ENCODE measurements at places on chromosomes 7 and 10.

DNA sequence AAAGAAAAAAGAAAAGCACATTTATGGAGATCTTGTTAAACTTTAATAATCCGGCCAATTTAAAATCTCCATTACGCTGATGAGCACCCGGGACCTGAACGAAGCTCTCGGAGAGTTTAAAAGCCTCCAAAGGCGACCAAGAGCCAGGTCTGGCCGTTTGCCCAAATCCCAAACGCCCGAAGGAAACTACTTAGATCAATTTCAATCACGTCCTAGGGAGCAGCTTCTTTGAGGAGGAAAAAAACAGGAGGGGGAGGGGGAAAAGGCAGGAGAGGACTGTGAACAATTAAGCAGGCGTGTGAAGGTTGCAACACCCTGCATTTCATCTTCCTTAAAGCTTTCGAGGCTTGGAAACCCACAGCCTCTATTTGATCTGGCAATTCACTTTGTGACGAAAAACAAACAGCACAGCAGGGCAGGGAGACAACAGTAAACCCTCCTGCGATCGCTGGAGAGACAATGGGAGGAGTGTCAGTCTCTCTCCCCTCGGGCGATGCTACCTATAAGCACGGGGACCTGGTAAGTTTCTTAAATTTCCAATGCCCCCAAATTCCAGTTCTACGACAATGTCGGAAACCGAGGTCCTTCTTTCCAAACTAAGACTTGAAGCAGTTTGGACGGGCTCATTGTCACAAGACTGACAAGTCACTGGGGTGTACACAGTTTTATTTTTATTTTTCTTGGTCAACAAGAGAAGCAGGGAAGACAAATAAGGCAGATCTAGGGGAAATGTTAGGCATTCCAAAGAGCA, 1.2 kb downstream of the KLF6 start:
- DNase-seq, result no peak

GRCh38 chr10:114590993-114591392, 67.1 kb downstream of the ABLIM1 start:
- DNase-seq, result no peak

DNA sequence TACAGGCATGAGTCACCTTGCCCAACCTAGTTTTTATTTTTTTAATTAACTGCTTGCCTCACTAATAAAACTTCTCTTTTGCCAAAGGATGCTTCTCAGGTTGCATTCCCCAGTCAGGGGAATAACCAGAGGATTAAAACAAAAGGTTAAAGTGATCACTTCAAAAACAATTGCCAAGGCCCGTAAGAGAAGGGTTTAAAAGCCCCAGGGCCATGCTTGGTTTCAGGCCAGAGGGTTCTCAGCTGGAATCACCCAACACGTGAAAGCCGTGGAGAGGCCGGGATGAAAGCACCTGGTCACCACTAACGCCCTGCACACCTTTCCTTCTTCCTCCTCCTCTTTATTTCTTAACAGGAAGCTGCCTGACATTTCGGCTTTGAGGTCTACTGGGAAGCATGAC, 587.5 kb downstream of the PTPRN2 start:
- no peak for DNase-seq

- DNase-seq, result peak; percentile 32
Measured at GRCh38 chr10:5291501-5292195, 73.1 kb upstream of the UCN3 start.

DNA sequence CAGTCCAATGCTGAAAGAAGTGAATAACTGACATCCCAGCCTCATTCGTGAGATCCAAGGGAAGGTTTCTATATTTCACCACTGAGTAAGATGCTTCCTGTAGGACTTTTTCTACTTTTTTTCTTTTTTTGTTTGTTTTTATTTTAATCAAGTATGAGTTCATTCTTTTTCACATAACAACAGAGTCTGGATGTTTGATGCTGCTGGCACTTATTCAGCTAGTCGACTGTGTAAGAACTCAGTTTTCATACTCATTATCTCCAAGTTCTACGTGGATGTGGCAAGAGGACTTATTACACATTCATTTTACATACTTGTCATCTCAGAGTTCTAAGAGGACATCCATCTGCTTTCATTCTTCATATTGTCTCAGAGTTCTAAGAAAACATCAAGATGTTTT, 86.9 kb downstream of the CPXM2 start:
- DNase-seq, result no peak

Data from stimulated activated CD4-positive, alpha-beta T cell treated with anti-CD3 and anti-CD28 coated beads, TNF-alpha, amount 100 ng/mL, for 48 hours (primary cell).